ENCODE measurements at places on chromosomes 7 and 10.

DNA sequence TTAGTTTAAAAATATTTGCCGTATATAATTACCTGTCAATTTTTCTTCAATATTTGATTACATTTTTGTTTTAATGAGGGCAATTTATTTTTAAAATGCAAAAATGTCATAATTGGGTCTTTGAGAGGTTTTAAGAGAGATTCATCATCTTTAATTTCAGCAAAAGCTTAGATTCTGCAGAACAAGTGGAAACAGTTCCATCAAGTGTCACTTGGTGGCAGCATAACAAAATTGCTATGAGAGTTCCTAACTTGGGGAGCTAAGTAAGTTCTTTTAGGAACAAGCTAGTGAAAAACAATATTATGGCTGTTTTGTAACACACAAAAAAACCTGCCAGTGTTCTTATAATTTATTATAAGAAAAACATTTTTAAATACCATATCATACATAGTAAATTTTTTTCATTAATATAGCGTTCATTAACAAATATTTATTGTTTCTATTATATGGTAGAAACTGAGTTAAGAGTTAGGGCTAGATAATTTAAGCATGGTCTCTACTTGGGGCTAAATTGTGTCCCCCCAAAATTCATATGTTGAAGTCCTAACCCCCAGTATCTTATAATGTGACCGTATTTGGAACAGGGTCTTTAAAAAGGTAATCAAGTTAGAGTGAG is 155.2 kb downstream of the MAGI2 start:
- peak; percentile 77 for DNase-seq

DNA sequence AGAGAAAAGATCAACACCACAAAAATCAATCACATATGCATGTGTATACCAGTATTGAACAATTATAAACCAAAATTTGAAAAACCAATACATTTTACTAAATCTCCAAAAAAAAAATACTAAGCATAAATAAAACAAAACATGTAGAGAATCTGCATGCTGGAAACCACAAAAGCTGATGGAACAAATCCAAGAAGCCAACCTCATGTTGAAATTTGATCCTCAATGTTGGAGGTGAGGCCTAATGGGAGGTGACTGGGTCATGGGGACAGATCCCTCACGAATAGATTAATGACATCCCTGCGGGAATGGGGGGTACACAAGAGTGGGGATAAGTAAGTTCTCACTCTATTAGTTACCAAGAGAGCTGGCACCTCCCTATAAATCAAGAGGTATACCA is 82.5 kb downstream of the OAT start:
- DNase-seq: no peak

DNA sequence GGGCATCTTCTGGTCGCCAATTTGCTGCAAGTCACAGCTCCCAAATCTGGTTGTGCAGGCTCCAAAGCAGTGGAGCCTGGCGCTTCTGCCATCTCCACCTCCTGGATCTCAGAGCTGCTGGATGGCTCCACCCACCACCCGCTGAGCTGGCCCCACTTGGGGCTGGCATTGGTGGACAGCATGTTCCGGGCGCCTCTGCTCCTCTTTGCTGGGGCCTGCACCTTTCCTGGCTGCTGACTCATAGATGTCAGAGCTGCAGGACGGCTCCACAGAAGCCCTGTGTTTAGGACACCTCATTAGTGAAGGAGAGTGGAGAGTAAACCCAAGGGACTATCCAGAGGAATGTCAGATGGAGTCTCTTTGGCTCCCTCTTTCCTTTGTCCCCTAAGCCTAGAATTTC is 27.4 kb downstream of the MAPK8 start:
- DNase-seq: no peak

- no peak for DNase-seq
Observed at GRCh38 chr7:13538669-13539068, 450.8 kb downstream of the ETV1 start.

DNA sequence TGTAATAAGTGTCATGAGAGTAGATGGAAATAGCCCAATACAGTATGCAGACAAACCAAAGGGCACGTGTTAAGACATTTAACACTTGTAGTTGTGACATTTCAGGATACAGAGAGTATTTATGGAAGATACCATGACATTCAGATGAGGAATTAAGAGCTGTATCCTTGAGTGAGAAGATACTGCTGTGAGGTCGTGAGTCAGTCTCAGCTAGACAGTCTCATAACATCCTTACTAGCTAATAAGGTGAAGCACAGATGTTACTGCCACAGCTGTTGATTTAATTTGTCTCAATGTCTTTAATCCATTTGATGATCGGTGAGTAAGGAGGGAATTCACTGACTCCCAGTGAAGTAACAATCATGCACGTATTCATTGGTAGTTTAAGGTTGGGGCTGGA is 288.0 kb upstream of the AKR1E2 start:
- DNase-seq: no peak

GRCh38 chr10:100502926-100503494 is 16.7 kb downstream of the SEC31B start:
- no peak for DNase-seq
